NCI-H460 (cell line): ENCODE measurements at places on chromosomes 16 and 17.

DNA sequence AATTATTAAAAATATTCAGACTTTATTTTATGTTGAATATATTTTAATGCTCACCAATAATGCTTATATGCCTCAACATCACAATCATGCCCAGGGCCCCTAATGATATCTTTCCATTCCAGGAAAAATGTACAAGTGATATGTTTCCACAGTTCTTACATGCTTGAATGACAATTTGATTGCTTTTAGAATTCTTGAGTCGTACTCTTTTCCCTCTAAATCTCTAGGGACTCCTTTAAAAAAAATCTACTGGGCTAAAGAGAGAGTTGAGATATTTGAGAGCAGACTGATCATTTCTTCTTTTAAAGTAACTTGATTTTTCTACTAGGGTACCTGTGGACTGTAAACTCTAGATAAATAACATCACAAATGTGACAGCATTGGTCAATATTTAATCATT, 18.2 kb upstream of the HLF start:
- DNase-seq = no peak

DNA sequence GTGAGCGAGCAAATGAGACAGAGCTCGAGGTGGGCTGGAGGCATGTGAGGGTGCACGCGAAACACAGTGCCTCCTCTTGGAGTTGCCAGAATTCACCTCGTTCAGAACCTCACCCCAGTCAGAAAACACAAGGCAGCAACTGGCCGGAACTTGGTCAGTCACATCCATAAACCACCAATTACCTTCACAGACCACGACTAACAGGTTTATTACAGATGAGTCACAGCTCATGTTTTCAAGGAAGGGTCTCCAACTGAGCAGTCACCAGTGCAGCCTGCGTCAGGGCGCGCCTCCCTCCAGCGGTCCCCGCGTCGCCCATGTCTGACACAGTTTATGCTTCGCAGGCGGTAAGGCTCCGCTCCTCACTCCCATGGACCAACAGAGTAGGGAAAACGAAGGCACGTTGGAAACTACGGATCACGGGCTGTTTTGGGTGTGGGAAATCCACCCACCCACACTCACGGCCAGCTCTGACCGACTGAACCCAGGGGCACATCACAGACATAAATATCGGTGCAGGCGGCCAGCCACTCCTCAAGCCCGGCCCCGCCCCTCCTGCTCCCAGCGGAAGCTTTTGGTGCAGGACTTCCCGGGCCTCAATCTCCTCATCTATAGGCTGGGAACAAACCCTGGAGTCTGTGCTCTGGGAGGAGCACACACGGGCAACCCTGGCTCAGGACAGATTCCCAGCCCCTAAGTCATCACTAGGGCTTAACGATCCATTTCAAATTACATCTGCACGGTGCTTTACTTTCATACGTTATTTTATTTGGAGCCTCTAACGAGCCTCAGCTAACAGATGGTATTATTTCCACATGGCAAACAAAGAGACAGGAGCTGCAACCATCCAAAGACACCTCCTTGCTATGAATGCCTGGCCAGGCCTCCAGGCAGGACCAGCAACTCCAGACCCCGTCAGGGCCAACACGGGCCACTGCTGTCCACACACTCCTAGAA, 126.3 kb downstream of the ZNF778 start:
- DNase-seq = no peak

- no peak for DNase-seq
These were observed 129.0 kb downstream of the KATNIP start for GRCh38 chr16:27678955-27679354.

DNA sequence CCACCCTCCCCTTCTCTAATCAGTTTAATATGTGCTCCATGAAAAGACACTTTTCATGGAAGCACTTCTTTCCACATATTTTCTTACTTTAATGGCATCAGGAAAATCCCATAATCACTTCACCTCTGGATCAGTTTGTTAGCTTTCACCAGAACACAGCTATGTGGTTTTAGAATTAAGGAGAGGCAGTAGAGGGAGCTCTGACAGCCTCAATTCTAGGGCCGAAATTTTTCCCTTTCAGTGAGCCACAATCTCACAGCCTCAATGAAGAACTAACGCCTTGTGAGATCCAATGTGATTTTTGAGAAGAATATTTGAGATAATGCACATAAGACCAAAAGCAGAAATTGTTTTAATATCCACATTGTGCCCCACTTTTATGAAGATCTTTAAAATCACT, 1494.0 kb upstream of the CDH8 start:
- no peak for DNase-seq

- DNase-seq = no peak
These were observed 15.8 kb downstream of the PHLPP2 start for GRCh38 chr16:71708696-71709095.

DNA sequence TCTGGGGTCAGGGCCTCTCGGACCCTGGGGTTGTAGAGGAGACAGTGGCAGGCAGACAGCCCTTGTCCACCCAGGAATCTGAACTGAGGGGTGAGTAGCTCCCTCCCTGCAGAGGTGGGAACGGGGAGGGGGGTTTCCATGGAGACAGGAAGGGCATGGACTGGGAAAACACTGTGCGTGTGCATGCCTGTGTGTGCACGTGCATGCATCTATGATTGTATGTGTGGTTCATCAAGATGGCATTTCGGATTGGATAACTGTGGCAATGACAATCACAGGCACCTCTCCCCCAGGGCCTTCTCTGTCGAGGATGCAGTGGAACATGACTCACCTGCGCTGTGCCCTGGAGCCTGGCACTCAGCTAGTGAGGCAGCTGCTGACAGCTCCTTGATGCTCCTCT, 6.1 kb upstream of the CD300C start:
- DNase-seq = no peak

- DNase-seq = no peak
These were observed 637 bp downstream of the PLCG2 start for GRCh38 chr16:81779536-81780320.

DNA sequence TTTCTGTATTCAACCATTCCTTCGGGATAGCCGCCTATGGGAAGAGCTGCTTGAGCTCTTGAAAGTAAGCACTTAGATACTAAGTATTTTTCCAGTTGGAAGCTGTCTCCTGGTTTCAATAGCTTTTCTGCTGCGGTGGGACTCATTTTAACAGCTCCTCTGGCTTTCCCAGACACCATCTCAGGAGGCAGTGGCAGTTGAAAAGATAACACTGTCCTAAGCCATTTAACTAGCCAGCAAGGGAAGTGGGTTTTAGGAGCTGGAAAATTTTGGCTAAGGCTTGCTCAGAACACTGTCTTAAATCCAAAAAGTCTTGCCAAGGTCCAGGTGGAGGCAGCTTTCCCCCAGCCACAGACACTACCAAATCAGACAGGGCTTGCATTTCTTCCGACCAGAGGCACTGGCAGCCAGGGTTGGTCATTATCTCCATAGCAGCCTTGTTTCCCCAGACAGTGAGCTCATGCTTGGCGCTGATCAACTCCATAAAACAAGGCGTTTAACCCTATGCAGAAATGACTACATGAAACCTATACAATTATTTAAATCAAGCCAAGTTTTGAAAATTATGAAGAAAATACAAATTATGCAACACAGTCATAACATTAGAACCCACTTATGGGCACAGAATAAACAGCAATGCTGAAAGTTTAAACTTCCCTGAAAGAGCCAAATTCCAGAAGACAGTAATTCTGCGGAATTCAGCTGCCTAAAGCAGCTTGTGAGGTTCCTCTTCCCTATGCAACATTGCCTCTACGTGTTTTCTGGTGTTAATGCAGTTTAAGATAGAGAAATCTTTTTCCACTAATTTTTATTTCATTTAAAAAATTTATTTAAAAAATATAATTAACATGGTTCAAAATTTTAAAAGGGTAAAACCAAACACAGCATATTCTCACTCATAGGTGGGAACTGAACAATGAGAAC, 25.0 kb downstream of the GABARAPL2 start:
- DNase-seq = no peak

GRCh38 chr16:81879625-81880024, 100.5 kb downstream of the PLCG2 start:
- no peak for DNase-seq

DNA sequence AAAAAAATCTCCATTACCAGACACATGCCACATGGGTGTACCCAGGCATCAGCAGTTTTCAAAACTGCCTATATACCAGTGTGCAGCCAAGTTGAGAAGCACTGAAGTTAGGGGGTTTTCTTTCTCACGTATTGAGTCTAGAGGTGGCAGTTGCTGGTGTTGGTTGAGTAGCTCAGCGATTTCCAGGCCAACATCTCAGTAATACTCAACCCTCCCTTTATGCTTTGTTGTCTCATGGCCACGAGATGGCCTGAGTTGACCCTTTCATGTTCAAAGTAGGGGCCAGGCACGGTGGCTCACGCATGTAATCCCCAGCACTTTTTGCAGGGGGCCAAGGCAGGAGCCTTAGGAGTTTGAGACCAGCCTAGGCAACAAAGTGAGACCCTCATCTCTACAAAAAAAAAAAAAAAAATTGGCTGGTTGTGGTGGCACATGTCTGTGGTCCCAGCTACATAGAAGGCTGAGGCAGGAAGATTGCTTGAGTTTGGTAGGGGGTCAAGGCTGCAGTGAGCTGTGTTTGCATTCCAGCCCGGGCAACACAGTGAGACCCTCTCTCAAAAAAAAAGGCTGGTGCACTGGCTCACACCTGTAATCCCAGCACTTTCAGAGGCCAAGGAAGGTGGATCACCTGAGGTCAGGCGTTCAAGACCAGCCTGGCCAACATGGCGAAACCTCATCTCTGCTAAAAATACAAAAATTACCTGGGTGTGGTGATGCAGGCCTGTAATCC, 10.8 kb downstream of the LRRC3C start:
- DNase-seq = no peak

DNA sequence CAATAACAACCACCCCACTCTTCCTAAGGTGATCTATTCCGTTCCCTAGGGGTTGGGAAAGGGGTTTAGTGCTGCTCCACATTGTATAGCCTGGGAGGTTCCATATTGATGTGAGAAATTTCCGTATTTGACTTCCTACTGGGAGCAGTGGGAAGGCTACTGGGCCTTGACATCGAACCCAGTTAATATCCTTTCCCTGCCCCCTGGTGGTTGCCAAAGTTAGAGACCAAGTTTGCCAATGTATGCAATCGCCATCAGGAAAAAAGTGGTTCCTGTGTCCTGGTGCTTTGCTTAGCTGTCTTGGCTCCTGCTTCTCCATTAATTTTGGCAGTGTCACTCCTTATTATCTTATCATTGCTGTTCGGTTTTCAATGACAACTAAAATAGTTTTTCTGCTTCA, 914.9 kb downstream of the KCNJ2 start:
- peak; percentile 39 for DNase-seq

GRCh38 chr16:17585449-17586074, 114.8 kb upstream of the XYLT1 start:
- no peak for DNase-seq

GRCh38 chr17:76723812-76724211, 2.6 kb downstream of the JMJD6 start:
- DNase-seq = no peak

DNA sequence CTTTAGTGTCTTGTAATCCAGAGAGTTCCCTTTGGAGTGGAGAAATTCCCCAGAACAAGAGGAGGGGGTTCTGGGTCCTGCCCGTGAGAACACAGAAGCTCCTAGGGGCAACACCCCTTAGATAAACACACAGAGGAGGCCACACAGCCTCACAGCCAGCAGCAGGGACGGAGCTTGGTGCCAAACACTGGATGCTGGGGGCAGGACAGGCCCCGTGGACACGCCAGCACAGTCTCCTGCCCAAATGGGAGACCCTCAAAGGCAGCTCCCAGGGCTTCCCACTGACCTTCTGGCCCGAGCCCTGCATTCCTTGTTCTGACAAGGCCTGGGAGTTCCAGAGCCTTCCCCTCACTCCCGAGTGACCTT, 31.8 kb upstream of the JPH3 start:
- DNase-seq = no peak

DNA sequence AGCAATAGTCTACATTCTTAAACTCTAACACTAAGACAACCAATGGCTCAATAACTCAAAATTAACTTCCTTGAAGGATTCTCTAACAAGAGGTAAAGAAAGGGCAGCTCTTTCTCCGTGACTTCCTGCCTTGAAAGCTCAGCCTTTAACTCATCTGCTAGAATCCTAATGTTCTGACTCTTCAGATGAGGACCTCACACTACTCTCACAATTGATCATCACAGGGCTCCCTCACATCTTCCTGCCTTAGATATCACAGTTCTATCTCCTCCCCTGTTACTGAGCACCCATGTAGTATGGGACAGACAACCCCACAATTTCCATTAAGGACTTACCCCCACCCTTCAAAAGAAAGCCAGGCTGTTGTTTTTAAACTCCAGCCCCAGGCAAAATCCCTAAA, 33.5 kb downstream of the SMURF2 start:
- DNase-seq = no peak

GRCh38 chr17:39767147-39767546, 29.4 kb downstream of the GRB7 start:
- DNase-seq = no peak

DNA sequence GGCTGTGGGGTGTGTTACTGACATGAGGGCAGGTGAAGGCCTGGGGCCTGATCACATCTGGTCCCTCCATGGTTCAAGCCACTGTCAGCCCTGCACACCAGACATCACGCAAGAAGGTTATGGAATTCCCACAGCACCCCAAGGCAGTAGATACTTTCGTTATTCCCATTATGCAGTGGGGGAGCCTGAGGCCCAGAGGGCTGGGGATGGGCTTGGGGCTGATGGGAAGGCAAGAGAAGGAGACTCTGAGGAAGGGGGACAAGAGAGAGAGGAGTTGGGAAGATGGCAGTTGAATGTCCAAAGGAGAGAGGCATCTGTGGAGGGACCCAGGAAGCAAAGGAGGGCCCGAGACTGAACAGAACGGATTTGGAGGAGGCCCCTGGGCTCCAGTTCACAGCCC, 34.7 kb downstream of the TRPV2 start:
- no peak for DNase-seq

DNA sequence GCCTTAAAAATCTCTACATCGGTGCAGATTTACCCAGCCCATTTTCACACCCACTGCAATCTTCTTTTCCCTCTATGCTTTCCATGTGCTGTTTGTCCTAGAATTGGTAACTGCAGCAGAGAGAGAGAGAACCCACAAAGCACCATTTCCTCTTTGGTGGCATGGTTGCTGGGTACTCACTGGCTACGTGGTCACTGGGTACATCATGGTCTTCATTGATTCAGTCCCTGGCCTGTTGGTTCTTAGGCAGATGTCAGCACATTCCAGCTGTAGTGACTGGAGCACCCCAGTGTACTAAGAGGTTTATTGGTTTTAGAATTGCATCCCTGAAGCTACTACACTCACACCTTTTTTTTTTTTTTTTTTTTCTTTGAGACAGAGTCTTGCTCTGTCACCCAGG, 156.1 kb upstream of the CACNG5 start:
- DNase-seq = no peak

- peak; percentile 20 for DNase-seq
These were observed 662 bp downstream of the PGS1 start for GRCh38 chr17:78379131-78379491.

DNA sequence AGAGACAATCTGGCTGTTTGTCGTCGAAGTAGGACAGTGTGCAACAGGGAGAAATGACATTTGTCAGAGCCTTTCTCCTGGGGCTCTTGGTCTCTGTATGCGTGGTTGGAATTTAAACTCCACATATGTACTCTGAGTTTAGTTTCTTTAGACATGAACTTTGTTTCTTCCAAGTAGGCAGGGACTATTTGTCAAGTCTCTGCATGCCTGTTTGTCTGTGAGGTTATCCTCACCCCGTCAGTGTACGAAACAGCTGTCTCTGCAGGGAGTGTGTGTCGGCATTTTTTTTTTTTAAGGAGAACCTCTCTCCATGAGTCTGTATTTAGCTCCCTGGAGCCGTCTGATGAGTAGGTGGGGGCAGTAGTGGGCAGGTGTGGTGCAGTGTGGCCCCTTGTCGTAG, 29.7 kb downstream of the NDEL1 start:
- DNase-seq = no peak
